Right lung (tissue), 10 donors: ENCODE measurements at places on chromosomes 13 and 19. TPM values are rescaled to one million over a fixed set of nuclear protein-coding genes. Genes with fewer than 3 reads are reported as not detected.

The ONECUT3 gene
- polyA plus RNA-seq = 0.06 TPM

The TRAPPC5 gene
- polyA plus RNA-seq = 28.3 TPM

The CACNG6 gene
- 1.6 TPM for polyA plus RNA-seq

The NCAN gene
- polyA plus RNA-seq = 0.07 TPM

- DNase-seq = peak; percentile 12
Measured at GRCh38 chr19:50975766-50976165, 6.4 kb upstream of the KLK6 start.

GRCh38 chr19:1817553-1818179 is 5.6 kb upstream of the ATP8B3 start:
- no peak for DNase-seq

DNA sequence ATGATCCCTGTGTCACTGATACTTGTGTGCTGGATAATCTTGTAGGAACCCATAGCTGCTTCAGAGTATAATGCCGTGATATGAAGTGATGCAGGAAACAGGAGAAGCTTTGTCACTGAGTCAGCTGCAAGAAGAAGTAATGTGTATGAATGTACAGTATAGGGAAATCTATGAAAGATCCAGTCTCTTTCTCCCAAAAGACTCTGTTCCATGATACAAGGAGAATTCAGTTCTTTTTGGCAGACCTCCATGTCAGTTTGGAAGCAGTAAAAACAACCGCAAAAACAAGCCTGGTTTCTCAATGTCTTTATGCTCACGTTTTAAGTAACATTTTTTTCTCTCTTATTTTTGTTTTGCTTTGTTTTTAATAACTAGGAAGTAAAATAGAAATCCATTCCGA is 33.9 kb downstream of the PCDH17 start:
- no peak for DNase-seq

DNA sequence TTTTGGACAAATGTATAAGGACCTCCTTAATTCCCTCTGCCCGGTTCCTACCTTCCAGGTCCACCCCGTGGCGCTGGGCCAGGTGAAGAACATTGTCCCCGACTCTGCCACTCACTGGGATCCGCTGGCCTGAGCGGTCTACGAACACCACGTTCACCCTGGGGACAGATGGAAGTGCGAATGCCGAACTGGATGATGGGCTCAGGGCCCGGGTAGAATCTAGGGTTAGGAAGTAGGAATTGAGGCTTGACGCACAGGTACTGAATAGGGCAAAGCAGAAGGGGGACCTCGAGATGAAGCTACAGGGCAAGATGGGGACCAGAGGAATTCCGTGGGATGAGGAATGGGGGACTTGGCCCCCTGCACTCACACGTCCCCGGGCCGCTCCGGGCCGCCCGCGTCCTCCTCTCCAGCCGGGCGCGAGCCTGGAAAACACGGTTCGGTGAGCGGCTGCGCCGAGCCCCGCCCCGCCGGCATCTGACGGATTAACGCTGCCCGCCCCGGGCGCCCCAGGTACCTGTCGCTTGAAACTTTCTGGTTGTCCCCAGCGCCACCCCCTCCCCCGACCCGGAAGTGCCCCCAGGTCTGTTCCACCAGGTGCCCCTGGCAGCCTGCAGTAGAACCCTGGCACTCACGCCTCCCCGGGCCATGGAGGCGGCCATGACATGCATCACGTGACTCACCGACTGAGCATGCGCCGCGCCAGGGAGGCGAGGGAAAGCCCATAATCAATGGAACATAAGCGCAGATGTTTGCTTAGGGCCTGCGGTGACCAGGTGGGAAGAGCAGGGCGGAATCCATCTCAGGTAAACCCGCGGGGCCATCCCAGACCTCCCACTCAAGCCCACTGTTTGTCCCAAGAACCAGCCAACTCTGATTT is at the start of gene FDX2:
Gene FDX2 (minus strand): TSS at position 681 of the 880 bp plus-strand sequence. CDS start 19 bp downstream, at position 662.
- DNase-seq = peak; percentile 76

DNA sequence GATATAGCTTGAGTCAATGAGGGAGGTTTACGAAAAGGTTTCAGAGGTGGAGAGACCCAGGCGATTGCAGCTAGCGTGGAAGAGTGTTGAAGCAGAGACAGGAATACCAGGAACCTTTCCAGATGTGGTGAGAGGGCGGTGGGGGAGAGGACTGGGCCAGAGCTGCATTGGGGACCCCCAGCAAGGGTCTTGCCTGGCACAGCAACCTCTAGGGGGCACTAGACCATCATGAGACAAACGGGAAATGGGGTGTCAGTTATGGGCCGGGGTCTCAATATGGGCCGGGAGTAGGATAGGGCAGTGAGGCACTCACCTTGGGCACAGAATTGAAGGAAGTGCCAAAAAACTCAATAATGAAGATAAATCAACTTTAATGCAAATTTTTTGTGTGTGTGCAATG is 2.1 kb upstream of the LRP3 start:
- DNase-seq = no peak

GRCh38 chr19:1356508-1356865 is 27.2 kb upstream of the NDUFS7 start:
- no peak for DNase-seq
